ENCODE measurements at places on chromosomes 2 and 18.

- DNase-seq = no peak
Measured at GRCh38 chr2:145422576-145422975, 902.7 kb upstream of the ZEB2 start.

- no peak for DNase-seq
Measured at GRCh38 chr2:139155991-139156390, 375.8 kb upstream of the NXPH2 start.

DNA sequence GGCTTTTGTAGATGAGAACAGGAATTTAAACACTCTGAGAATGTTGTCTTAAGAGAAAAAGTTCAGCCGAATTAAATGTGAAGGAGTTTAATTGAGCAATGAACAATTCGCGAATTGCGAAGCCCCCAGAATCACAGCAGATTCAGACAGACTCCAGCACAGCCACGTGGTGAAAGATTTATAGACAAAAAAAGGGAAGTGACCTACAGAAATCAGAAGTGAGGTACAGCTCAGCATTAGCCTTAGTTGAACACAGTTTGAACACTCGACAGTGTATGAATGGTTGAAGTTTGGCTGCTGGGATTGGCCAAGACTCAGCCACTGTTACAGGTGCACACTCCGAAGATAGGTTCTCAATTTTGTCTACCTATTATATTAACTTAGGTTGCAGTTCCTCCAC, 264.0 kb upstream of the CHST9 start:
- no peak for DNase-seq

DNA sequence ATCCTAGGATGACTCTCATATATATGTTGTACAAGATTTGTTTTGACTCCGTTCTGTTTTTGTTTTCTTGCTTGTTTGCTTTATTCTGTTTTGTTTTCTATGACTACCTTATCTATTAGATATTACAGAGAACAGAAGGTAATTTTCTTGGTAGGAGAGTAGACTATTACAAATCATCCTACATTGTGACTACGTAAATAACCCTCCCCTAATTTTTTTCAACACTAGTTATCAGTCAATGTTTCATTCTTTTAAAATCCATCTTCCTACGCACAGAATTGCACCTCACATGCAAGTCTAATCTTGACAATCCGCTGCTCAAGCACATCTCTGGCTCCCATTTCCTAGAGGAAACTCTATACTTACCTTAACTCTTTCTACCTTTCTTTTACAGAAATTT, 792.3 kb upstream of the PIK3C3 start:
- DNase-seq = no peak

- DNase-seq = no peak
Measured at GRCh38 chr18:36130883-36131653, 1.4 kb downstream of the ELP2 start.

- no peak for DNase-seq
Measured at GRCh38 chr18:69999656-70000055, 52.0 kb upstream of the CD226 start.

DNA sequence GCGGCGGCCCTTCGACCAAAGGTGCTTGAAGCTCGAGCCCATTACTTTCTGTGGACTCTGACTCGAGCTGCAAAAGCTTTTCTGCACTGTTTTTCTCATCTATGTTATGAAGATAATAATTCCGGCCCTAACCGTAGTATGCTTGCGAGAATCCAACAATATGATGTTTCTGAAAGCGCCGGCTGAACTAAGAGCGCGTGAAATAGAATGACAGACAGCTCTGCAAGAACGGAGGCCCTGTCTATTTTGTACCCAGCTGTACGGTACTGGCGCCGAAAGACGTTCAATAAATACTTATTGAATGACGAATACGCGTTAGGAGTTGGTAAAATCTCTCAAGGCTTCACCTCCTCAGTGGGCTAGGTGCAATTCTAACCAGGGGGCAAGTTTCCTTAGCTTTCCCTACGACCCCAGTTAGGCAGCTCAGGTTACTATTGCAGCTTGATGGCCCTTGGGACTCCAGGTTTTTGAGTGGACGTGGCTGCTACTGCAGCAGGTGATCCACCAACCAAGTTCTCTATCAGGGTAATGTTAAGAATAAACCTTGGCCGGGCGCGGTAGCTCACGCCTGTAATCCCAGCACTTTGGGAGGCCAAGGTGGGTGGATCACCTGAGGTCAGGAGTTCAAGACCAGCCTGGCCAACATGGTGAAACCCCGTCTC, 570 bp downstream of the SCRN3 start:
- DNase-seq = no peak

DNA sequence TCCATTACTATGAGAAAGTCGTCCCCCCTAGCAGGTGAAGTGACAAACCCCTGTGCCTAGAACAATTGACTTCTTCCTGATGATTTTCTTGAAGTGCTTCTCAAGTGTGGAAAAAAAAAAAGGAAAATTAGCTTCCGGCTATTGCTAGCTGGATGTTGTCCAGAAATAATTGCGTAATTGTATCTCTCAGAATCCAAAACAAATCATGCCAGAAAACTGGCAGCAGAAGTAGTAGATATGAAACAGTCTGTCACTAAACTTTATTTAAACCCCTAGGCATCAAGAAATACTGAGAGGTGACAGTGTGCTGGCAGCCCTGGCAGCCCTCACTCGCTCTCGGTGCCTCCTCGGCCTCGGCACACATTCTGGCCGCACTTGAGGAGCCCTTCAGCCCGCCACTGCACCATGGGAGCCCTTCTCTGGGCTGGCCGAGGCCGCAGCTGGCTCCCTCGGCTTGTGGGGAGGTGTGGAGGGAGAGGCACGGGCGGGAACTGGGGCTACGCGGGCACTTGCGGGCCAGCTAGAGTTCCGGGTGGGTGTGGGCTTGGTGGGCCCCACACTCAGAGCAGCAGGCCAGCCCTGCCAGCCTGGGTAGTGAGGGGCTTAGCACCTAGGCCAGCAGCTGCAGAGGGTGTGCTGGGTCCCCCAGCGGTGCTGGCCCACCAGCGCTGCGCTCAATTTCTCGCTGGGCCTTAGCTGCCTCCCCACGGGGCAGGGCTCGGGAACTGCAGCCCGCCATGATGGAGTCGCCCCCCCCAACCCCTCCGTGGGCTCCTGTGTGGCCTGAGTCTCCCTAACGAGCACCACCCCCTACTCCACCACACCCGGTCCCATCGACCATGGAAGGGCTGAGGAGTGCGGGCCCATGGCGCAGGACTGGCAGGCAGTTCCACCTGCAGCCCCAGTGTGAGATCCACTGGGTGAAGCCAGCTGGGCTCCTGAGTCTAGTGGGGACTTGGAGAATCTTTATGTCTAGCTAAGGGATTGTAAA, 80.5 kb upstream of the ABCA12 start:
- no peak for DNase-seq

DNA sequence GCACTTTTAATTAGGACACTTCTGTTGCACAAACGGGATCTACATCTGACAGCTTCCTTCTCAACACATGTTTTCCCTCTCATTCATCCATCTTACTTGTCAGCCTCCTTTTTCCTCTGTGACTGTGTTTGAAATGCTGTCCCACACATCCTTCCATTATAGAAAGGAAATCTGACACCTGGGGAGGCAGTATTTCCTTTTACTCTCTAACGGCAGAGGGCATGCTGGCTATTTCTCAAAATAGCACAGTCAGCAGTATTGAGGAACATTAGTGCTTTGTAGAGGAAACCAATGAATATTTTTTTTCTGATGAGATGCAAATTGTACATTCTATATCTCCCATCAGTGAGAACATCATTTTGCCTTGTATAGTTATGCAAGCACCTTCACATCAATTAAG, 668.7 kb downstream of the SLC4A3 start:
- no peak for DNase-seq

GRCh38 chr2:48284621-48285212, 245.2 kb upstream of the STON1 start:
- DNase-seq = no peak

- no peak for DNase-seq
Measured at GRCh38 chr2:47012866-47013265, 97.3 kb upstream of the MCFD2 start.

DNA sequence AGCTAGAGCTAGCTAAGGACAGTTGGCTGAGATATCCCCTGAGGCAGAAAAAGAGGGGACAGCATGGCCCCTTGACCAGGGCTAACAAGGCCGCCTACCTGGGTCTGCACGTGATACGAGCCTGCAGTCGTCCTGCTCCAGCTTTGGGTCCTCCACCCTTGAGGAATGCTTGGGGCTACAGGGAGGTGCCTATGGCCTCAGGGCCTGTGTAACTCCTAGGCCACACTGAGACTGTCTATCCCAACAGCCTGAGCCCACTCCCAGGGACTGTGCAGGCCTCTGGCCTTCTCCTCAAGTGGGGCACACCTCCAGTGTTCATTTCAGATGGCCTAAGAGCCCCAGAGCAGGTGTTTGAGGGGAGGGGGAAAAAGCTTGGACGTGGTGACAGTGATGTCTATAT, 136.7 kb upstream of the SATB2 start:
- DNase-seq = no peak

DNA sequence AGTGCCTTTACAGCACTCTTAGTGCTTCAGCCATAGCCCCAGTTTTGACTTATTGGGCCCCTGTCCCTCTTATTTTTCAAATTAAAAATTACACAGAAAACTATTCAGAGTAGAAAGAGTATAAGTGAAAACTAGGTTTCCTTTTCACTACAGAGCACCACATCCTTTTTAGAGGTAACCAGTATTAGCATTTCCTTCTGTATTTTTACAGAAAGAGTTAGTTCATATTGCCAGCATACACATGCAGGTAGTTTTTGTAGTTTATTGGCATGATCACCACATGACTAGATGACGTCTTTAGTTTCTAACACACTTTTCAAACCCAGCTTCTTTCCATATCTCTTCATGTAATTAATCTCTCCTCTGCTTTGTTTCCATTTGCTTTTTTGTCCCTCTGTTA, 66.4 kb downstream of the UBE2E3 start:
- DNase-seq = no peak
